ENCODE measurements at places on chromosomes 16 and 17. TPM values are rescaled to one million over a fixed set of nuclear protein-coding genes. Genes with fewer than 3 reads are reported as not detected.

Gene TMC7
- total RNA-seq, result not detected

Gene USP43
- total RNA-seq, result not detected

Gene CCL16
- not detected for total RNA-seq

Gene POLR3E
- 112 TPM for total RNA-seq

Gene P2RX1
- total RNA-seq, result 4.8 TPM

Gene SMTNL2
- total RNA-seq, result not detected

Gene CX3CL1
- not detected for total RNA-seq

Gene OR1A1
- not detected for total RNA-seq

Gene ZSCAN10
- not detected for total RNA-seq

Gene PRSS53
- 5.2 TPM for total RNA-seq

Gene CHST4
- not detected for total RNA-seq

Gene CCL8
- not detected for total RNA-seq

Gene ITGAD
- 1.3 TPM for total RNA-seq
